ENCODE measurements at places on chromosomes 12 and 14.

GRCh38 chr12:80317307-80317706 lies 126.7 kb upstream of the PTPRQ start:
- DNase-seq = no peak

GRCh38 chr12:124125203-124125871 lies 152.3 kb downstream of the ZNF664 start:
- no peak for DNase-seq

GRCh38 chr12:6540181-6540877 lies 6.0 kb downstream of the GAPDH start:
- DNase-seq = no peak

- DNase-seq = no peak
Observed at GRCh38 chr14:44135972-44136371, 371.1 kb downstream of the FSCB start.

DNA sequence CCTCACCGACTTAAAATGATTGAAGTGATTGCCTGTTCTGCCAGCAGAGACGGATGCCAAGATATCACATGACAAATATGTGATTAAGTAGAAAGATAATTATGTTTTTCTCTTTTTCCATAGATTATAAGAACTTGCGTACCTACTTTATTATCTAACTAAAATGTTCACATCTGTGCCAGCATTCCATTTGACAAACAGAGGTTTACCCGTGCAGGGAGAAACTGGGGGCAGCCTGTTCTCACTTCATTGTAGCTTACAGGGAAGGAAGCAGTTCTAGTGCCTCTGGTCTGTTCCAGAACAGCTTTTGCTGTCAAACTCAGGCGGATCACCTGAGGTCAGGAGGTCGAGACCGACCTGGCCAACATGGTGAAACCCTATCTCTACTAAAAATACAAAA lies 29.6 kb downstream of the CCDC62 start:
- DNase-seq = no peak

- DNase-seq = no peak
Observed at GRCh38 chr12:43038991-43039390, 449.4 kb upstream of the PRICKLE1 start.

DNA sequence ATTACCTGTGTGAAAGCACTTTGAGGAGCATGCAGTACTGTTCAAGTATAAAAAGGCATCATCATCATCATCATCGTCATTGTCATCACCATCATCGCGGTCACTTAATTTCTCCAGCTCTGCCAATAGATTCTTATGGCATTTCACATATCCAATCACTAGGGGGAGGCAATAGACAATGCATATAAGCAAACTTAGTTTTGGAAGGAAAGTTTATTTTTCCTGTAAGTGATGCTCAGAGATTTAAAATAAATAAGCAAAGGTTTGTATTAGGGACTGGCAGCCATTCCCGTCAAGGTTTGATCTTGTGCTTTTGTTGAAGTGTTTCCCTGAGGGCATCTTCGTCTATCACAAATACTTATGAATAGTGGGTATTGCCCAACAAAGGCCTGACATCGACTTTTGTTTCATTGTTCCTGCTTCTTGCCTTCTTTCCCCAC lies 127.4 kb downstream of the KTN1 start:
- DNase-seq = no peak

DNA sequence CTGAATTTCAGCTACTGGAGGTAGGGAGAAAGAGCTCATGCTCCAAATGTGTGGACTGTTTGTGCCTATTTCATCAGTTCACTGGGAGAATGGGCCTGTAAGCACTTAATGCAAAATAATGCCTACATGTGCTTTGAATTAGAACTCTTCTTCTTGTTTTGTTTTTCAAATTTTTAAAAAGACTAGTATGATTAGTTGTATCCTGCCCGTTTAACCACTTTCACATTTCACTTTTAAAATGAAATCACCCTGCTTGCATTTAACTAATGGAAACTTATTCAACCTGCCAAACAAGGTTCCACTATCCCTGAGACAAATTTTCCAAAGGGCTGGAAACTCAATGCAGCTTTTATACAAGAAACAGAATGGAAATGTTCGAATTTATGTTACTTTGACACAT lies 79.7 kb downstream of the SAMD4A start:
- DNase-seq = no peak

GRCh38 chr14:61470261-61470960 lies 149.0 kb downstream of the PRKCH start:
- DNase-seq = no peak

DNA sequence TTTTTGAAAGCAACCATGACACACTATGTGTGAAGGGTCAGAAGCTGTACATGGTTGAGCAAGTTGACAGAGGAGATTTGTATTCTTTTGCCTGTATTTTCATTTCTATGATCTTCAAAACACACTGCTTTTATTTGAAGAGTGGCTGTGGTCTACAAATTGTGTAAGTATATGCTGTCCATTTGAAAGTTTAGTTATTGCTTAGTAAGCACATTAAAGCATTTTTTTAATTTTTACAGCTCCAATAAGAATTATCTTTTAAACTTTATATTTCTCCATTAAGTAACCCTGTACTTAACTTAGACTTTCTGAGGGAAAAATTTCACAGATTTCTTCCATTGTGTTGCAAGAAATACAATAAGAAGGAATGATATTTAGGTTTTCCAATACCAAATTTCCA lies 915.2 kb downstream of the SLC6A15 start:
- DNase-seq = no peak

- no peak for DNase-seq
Observed at GRCh38 chr14:31530136-31530535, 31.1 kb upstream of the NUBPL start.

GRCh38 chr14:69594846-69595245 lies 16.6 kb upstream of the SUSD6 start:
- no peak for DNase-seq

GRCh38 chr12:70443062-70443673 lies 77.1 kb downstream of the KCNMB4 start:
- DNase-seq = no peak

DNA sequence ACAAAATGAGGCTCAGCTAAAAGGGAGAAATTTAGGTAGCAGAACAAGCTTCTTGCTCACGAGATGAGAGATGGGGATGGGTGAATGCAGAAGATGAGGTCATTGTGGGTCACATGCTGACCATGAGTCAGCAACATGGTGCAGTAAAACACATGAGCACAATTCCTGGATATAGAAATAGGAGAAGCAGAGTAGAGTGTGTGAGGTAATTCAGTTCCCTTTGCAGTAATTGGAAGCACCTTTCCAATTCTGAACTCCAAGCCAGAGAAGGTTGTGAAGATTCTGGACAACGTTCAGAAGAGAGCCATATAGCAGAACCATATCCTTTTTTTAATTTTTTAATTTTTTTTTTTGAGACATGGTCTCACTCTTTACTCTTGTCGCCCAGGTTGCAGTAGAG lies 62.0 kb upstream of the LMNTD1 start:
- DNase-seq = no peak

DNA sequence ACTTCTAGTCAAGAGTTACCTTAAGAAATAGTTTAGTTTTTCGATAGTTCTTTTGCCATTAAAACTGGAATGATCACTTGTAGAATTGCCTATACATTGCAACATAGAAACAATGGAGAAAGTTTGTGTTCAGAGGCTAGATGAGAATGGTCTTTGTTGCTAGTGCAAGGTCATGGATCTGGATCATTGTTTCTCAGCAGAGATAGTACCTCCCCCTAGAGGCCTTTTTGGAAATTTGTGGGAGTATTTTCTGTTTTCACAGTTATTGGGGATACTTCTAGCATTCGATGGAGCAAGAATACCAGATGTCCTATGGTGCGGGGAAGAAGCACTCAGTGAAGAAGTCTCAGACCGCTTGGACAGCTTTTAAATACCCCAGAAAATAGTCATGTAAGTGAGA lies 138.8 kb upstream of the HMGA2 start:
- DNase-seq = peak; percentile 31

DNA sequence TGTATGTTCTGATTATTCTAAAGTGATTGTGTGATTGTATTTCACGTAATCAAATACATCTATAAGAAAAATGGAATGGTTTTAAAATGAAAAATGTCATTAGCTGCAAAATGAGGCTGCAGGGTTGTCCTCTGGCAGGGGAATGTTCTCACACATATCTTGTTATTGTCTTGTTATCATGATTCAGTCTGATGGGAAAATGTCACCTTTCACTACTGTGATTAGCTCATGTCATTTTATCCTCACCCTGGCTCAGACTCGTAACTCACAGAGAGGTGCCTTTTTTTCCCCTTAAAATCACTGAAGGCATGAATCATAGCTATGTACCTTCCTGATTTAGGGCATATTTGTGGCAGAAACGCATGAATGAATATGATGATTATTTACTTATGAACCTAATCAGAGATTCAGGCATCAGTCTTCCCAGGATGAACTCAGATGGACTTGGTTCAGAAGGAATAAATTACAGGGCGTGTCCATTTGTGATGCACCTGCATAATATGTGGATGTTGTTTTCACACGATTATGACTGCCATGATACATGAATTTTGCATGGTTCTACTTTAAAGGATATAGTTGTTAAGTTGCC lies 1339.2 kb downstream of the AACS start:
- no peak for DNase-seq

DNA sequence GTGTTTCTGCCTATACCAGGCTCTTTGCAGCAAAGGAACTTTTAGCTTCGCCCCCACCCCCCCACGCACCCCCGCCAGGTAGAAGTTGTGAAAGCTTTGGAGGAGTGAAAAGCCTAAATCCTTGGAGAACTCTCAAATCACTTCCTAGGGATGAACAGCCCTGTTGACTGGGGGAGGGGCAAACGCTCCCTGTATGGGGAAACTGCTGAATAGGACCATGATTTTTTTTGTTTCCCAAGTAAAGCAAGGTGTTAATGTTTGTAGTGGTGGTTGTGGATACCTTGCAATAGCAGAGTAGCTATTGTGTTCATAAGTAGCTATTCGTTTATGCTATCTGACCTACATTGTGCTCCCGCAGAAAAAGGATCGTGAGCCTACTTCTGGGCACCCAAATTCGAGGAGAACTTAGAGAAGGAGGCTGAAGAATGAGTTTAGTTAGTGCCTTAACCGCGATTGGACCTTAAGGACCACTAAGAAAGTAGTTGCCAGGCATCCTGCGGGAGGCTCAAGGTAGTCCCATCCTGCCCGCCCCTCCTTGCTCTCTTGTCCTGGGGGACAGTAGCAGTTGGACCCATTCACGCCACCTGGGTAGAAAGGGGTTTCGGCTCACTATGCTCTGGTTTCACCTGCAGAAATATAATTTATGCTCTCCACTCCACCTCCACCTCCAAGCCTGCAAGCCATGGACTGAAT lies 901 bp upstream of the NFKBIA start:
- no peak for DNase-seq

DNA sequence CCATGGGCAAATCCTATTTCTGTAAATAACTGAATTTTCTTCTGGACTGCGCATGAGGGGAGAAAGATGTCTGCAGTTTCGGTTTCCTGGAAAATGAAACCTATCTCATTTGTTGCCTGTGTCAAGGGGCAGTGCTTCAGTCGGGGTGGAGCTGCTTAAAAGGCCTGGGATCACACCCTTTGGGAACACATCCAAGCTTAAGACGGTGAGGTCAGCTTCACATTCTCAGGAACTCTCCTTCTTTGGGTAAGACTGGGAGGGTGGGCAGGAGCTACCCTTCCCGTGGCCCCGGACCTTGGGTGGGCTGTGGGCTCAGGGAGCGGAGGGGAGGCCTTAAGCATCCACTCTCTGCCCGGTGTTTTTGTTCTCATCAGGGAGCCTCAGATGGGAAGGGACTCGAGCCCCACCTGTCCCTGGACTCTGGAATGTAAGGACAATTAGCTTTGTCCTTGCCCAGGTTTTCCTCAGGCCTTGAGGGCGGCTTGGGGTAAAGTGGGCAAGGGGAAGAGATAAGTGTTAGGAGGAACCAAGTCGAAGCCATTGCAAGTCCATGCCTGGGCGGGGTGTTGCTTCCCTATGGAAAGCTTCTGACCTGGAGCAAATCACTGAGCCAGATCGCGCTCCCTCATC lies at the start of gene IFI27:
IFI27 (plus strand) TSS at position 185 of the 630 bp plus-strand sequence.
- DNase-seq = no peak

- no peak for DNase-seq
Observed at GRCh38 chr12:88017964-88018363, 11.2 kb downstream of the C12orf50 start.

GRCh38 chr12:113469949-113470743 lies 1.5 kb downstream of the LHX5 start:
- DNase-seq = no peak

DNA sequence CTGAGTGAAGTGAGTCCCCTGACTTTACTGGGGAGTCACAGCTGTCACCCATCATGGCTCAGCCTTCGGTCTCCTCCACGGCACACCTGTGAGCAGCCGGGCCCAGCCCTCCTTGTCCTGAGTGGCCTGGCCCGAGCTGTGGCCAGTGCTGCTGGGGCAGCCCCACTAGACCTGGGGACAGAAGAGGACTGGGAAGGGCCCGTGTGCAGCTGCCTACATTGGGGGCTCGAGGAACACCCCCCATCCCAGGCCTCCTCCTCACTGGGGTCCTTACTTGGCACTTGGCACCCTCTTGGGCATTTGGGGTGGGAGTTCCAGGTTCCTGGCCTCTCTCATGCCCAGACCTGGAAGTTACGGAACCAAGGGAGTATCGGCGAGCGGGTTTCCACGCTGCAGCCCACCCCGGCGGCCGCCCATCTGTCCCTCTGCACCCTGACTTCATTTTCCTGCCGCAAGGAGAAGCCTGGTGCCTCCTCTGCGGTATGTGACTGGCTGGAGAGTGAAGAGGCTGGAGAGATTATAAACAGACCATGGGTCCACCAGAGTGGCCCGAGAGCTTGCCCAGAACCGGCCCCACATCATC lies 179.7 kb downstream of the KIF26A start:
- DNase-seq = no peak

GRCh38 chr12:11085419-11085818 lies 6.7 kb downstream of the TAS2R43 start:
- peak; percentile 12 for DNase-seq

- DNase-seq = no peak
Observed at GRCh38 chr12:57813971-57814772, 4.4 kb downstream of the AVIL start.

DNA sequence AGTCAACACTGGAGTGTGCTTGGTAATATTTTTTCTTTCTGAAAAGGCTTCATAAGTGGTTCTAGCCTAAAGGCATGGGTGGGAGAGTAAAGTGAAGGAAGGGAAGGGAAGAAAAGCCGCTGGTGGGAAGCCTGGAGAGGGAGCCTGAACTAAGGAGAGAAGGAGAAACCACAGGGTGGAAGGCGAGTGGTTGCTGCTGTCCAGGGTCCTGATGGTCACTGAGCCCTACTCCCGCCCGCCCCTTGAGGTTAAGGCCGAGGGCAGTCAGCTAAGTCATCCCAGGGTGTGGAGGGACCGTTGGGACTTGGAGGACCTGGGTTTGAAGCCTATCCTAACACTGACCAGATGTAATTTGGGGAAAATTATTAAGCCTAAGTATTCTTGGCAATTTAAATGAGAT lies 189.1 kb downstream of the PIWIL1 start:
- DNase-seq = no peak

GRCh38 chr12:55061024-55061423 lies 41.2 kb downstream of the NEUROD4 start:
- DNase-seq = no peak

Measured in glomerular endothelial cell (primary cell).